ENCODE measurements at places on chromosomes 2 and 18.

- peak; percentile 1 for DNase-seq
Observed at GRCh38 chr2:64283641-64284361, 139.6 kb upstream of the PELI1 start.

DNA sequence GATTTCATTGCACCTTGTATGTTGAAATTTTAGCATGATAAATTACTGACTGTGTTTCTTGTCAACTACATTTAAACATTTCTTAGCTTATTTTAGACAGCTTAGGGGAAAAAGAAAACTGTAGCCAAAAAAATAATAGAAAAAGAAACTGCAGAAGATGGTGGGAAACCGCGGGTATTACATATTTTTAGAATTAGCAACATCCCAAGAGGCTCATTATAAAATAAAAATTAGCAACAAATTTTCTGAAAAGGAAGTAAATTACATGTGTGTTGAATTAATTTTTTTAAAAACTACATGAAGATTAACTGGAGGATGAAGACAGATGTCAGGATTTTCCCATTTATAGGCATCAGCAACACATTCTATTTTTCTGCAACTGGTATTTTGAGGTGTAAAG is 4.3 kb downstream of the PELI1 start:
- DNase-seq, result no peak

GRCh38 chr2:169862816-169863215 is 35.6 kb downstream of the UBR3 start:
- DNase-seq, result no peak

DNA sequence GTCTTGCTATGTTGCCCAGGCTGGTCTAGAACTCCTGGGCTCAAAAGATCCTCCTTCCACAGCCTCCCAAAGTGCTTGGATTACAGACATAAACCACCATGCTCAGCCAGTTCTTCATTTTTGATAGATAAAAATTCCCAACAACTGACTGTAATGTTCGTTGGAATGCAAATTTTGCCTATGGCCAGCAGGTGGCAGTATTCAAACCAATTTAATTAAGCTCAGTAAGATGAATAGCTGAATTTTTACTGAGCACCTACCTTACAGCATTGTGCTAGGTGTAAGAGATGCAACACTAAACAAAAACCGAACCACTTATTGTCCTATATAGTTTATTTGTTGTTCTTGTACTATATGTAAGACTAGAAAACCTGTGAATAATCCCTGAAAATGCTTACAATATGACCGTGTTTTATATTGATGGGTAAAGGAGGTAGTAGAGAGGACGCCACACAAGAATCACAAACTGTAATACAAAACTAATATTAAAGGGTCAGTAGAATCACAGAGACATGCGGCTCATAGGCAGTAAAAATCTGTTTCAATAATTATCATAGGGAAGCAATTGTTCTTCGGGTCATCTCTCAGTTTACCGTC is 8.2 kb upstream of the TMEM182 start:
- DNase-seq, result peak; percentile 48

DNA sequence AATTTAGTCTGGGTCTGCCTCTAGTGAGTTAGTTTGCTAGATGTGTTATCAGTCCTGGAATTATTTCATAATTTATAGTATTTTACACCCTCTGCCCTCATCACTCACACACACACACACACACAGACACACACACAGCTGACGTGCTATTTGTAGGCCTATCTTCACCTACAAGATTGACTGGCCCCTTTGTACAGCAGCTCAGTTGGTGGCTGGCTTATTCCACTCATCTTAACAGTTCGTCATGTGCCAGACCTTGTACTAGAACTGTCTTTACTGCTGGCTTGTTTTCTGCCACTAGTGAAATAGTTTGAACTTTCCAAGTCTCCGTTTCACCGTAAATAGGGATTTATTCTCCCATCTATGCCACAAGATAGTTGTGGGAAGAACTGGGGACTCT is 21.3 kb downstream of the CENPO start:
- no peak for DNase-seq

GRCh38 chr2:30185178-30185577 is 38.4 kb downstream of the YPEL5 start:
- peak; percentile 13 for DNase-seq

- DNase-seq, result no peak
Observed at GRCh38 chr2:68412127-68412819, 47.2 kb downstream of the PLEK start.

- no peak for DNase-seq
Observed at GRCh38 chr2:228329282-228329681, 147.8 kb upstream of the SPHKAP start.

DNA sequence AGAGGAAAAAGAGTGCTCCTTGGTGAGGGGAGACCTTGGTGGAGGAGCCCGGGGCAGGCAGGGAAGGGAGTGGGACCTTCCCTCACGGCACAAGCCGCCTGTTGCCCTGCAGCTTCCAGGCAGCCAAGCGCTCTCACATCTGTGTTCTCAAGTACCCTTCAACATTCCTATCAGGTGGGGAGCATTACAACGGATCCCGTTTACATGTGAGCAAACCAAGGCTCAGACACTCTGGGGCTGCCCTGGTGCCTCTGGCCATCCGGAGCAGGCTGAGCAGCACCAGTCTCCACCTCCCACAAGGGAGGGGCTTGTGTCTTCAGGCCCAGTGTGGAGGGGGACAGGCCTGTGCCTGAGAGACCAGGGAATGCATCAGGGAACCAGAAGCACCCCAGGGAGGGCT is 57.9 kb downstream of the AQP12A start:
- DNase-seq, result no peak

GRCh38 chr2:7419186-7419585 is 502.0 kb downstream of the RNF144A start:
- DNase-seq, result no peak
